ENCODE measurements at places on chromosomes 6 and 20.

DNA sequence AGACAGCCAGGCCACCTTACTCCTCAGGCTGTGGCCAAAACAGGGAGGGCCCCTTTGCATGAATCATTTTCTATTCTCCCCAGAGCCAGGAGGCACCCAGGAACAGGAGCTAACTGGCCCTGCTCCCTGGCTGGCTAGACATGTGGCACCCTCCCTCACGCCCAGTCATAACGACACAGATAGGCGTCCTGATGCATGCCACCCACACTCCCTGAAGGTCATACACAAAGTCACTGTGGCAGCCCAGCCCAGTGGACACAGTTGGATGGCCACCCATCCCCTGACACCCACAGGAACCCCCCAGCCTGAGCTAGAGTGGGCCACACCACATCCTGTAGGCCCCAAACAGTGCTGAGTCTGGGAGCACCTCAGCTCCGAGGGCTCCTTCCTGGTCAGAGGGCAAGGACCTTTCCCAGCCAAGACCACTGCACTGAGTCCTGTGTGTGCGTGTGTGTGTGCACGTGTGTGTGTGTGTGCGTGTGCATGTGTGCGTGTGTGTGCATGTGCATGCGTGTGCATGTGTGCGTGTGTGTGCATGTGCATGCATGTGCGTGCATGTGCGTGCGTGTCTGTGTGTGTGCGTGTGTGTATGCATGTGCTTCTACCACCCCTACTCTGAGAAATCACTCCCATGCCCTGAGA, 21.6 kb downstream of the TFEB start:
- no peak for DNase-seq

GRCh38 chr6:154508573-154509375, 1.7 kb downstream of the CNKSR3 start:
- DNase-seq, result peak; percentile 64

GRCh38 chr20:63011798-63012197, 5.0 kb upstream of the BHLHE23 start:
- DNase-seq, result no peak

- DNase-seq, result no peak
Measured at GRCh38 chr20:4026093-4026601, 10.8 kb upstream of the RNF24 start.

DNA sequence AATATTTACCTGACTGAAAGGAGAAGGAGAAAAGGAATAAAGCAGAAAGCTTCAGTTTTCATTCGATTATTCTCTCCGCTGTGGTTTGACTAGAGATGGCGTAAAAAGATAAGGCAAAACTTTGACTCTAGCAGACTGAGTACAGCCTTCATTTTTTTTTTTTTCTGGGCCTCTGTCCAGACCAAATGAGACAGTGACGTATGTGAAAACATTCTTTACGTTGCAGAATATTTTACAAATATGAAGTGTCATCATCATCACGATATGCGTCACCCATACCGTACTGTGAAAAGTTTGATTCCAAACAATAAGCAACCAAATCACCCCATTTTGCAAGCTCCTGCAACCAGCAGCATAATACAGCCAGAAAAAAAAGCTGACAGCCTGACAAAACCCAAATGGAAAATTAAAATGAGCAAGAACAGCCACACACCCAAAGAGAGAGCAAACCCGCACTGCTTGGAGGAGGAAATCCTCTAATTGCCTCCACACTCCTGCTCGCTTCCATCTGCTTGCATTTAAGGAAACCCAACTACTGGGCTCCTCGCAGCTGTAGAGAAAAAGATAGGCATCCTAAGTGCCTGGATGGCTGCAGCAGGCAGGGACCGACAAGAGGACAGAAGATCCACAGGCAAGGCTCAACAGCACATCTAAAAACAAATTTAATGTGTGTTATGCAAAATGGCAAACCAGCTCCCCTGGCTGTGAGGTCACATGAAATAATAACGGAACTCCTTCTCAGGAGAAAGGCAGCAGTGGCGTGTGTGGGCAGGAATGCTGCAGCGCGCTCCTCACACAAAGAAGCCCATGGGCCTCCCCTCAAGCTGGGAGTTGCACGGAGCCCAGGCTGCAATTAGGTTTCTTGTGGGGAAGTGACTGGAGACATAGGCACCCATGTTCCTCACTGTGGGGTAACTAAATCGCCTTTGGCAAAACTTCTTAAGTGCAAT, 113.1 kb downstream of the FYN start:
- no peak for DNase-seq

GRCh38 chr20:10798811-10799210, 125.0 kb upstream of the JAG1 start:
- no peak for DNase-seq

GRCh38 chr6:139248911-139249310, 42.9 kb downstream of the TXLNB start:
- no peak for DNase-seq

- DNase-seq, result no peak
Measured at GRCh38 chr6:297571-298232, 5.4 kb downstream of the DUSP22 start.

GRCh38 chr6:132115714-132116366, 164.7 kb upstream of the CCN2 start:
- DNase-seq, result no peak

DNA sequence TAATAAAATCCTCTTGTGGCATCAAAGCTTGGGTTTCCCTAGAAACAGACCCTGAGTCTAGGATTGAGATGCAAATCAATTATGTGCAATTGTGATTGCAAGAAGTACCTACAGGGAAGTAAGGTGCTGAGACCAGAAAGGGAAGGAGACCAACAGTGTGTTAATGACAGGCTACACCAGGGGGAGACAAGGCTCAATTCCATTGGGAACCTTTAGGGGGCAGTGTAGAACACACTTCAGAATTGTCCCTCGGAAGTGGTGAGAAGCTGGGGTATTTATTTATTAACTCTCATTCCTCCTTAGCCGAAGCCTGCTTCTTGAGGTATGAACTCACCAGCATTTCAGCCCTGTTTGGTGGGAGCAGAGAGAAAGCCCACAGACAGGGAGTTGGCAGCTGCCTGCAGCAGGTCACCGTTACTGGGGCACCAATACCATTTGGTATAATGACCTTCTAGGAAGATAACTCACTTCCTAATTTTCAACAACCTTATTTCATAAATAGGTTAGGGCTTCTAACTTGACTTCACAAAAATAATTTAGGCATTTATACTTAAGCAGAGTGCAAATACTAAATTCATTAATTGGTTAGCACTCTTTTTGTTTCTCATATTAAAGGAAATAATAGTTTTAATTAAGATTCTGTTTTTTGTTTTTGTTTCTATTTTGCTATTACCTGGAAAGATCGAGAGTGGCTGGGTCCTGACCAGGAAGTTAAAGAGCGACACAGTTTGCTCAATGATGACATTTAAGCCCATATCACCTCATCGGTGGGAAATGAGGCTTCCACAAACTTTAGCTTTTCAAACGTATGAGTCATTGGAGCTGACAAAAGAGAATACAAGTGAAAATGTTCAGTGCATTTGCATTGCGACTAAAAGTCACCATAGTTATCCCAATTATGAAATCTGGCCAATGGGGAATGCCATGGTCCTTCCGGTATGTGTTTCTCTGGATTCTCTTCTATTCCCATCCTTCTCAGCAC, 94.8 kb downstream of the BTBD3 start:
- peak; percentile 68 for DNase-seq

GRCh38 chr6:10531942-10532341, 10.8 kb downstream of the GCNT2 start:
- no peak for DNase-seq

GRCh38 chr20:62052842-62053464, 12.7 kb downstream of the TAF4 start:
- DNase-seq, result no peak

DNA sequence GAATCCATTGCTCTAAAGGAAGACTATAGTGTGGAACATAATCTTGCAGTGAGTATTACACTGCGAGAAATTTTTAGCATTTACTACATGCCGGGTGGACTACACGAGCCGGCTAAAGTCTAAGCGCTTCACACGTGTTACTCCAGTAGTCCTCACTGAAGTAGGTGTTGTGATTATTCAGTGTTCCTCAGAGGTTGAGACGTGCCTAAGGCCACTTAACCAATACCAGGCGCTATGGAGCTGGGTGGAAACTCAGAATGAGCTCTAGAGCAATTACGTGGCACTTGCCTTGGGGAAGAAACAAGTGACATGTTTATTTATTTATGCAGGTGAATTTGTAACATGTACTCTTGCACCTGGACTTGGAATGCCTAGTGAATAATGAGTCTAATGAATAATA, 46.4 kb downstream of the SASH1 start:
- DNase-seq, result no peak

- DNase-seq, result no peak
Measured at GRCh38 chr6:154522576-154522975, 12.1 kb upstream of the CNKSR3 start.

GRCh38 chr20:34621036-34621343, 55.9 kb downstream of the PIGU start:
- DNase-seq, result no peak

DNA sequence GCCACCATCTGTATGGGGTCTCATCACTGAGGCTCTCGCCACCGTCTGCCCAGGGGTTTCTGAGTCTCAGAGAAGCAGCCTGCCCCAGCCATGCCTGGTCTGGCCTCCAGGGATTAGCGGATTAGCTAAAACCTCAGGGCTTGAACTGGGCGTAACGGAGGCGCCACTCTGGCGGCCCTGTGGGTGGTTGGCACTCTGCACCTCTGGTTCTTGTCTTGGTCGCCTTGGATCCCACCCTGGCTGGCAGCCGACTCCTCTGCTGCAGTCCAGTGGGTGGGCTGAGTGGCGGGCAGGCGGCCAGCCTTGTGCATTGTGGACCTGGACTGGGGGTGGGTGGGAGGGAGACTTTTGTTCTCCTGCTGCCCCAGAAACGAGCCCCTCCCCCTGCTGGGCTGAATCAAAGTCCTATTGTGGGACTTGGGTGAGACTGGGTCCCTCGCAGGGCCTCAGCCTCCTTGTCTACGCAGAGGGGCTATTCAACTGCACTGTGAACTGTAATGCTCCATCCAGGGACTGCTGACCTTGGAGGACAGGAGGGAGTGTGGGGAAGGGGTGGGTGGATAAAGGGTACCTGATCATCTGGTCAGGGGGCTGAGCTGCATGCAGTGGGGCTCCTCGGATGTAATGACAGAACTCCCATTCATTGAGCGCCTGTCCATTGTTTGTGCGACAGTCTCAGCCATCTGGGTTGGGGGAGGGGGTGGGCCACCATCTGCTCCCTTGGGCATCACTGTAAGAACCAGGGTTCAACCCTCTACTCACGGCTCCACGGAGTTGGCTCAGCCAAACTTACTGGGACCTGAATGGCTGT, 23.9 kb downstream of the SUN5 start:
- DNase-seq, result no peak

DNA sequence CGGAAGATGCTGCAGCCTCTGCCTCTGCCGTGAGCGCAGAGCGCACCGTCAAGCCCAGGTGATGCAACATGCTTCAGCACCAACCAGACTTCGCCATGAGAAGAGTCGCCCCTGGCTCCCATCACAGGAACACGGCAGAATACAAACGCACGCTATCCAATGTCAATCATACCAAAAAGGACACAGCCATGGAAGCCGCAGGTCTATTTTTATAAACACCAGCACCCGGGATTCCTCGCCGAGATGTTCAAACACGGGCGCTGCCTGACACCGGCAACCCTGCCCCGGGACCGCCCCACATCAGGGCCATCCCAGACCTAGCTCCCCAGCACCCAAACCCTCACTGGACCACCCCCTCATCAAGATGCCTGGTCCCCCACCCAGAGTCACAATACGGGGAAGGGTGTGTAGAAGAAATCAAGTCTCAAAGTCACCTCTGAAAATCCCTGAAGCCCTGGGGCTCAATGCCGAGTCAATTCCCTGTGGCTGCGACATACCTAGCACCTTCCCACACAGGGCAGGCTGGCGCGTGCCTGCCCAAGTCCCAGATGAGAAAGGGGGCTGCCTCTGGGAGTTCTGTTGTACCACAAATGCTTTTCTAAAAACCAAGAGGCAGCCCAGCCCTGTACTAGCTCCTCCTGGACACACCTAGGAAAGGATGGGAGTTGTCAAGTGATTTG, 17.9 kb downstream of the TAF4 start:
- no peak for DNase-seq

DNA sequence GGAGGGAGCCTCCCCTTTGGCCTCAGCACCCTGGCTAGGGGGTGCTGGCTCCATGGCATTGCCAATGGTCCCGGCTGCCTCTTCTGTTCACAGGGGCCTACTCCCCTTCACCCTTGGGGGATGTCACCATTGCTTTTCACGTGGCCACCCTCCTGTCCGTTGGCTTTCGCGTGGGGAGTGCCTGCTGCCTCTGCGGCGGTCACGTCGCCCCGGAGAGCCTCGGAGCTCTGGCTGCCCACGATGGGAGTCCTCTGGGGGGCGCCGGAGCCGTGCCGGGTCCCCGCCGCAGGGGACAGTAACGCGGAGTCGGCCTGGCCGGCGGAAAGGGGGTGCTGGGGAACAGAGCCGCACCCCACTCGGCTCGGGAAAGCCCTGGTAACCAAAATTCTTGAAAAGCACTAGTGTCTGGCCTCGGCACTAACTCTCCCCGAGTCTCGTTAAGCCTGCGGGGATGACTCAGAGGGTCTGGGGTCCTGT, 661 bp upstream of the HEBP2 start:
- peak; percentile 65 for DNase-seq

- DNase-seq, result no peak
Measured at GRCh38 chr20:60381643-60382400, 423.6 kb downstream of the CDH26 start.

DNA sequence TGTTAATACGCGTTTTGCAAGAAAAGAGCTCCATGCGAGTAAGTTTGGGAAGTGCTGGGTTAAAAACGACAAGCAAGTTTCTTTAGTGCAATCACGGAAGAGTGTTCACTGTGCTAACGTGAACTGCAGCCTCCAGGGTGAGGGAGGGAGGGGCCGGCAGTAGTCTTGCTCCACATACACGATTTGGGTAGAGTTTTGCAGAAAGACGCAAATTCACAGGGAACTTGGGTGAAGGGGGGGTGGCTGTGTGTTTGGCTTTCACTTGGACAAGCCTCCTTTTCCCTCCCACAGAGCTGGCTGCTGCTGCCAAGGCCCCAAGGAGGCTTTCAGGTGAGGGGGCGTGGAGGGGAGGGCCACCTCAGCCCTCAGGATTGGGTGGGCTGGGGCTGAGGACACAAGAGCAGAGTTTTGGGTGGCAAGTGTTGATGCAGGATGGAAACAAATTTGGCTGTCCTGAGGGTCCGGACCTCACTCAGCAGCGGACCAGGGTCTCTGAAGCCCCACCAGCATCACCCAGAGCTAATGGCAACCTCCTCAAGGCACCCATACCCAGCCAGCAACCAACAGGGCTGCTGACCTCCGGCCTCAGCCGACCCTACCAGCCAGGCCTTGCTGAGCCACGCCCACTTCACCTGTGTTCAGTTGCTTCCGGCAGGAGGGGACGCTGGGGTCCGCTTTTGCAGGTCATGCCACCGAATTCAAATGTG, 204.5 kb downstream of the ERMARD start:
- DNase-seq, result no peak
